Germinal center (tissue), 1 donor: ENCODE measurements at places on chromosomes 6 and 20.

DNA sequence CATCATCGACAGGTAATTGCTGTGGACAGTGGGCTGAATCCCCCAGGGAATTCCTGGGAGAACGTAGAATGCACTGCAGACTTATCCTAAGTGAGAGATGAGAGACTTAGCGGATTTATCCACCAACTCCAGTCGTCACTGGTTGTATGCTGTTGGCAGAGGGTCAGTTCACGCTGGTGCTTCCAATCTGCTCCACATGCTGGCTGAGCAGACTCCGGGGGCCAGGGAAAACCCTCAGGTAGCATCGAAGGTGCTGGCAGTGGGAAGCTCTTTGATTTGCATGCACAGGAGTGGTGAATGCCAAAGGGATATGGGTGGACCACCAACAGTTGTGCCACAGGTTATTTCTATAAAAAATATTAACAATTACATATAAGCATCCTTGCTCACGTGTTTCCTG lies 20.2 kb downstream of the TTLL9 start:
- DNase-seq, result no peak

GRCh38 chr20:57794600-57795341 lies 85.0 kb upstream of the PMEPA1 start:
- DNase-seq, result no peak

DNA sequence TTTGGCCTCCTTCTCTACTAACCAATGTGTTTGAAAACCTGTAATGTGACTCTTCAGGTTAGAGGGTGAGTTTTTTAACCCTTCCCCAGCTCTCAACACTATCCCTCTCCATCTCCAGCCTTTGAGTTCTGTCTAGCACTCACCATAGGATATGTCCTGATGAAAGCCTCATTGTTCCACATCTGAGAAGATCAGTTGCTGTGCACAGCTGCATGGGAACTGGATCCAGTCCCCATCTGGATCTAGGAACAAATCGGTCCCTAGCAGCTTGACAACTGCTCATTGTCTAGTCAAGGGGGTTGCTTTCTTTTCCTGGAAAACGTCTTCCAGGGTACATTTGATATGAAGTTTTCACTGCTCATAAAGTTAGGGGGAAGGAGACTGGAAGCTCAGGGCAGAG lies 45.4 kb upstream of the AGPAT4 start:
- no peak for DNase-seq

- DNase-seq, result no peak
Observed at GRCh38 chr6:147087641-147088040, 116.6 kb upstream of the STXBP5 start.

GRCh38 chr20:31838646-31839292 lies 6.6 kb downstream of the FOXS1 start:
- no peak for DNase-seq

DNA sequence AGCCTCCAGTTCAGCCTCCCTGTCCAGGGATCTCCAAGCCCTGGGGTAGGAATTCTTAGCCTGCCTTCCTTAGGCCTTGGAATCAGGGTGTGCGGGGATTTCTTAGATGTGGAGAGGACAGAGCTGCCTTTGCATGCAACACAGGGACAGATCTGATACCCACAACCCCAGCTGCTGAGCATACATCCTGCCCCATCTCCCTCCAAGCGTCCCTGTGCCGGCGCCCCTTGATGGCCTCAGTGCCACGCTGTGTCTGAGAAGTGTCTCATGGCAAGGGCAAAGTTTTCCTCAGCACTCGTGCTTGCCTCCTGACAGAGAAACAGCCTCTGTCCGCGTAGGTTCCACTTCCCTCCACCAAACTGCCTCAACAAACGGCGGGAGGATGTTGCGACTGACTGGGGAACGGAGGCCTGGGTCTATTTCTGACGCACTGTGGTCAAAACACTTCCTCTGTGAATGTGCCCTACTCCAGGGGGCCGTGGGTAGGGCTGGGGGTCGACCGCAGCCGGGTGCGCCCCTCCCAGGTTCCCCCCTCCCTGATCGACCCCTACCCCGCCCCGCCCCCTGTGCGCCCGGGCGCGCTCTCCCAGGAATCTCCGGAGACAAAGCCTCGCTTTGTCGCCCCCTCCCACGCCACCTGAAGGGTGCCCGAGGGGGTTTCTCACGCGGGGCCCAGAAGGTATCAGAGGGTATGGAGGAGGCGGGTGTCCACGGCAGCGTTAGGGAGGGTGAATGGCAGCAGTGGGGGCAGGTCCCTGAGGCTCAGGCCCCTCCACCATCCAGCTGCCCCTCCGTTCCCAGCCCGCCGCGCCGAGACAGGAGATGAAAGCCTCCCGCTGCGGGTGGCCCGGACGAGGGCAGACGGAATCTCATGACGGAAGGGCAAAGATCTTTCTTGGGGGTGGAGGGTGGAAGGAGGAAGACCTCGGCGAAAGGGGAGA lies 806 bp downstream of the MICAL1 start:
- peak; percentile 78 for DNase-seq

GRCh38 chr6:128925765-128926164 lies 42.8 kb downstream of the LAMA2 start:
- no peak for DNase-seq

GRCh38 chr6:74720923-74721322 lies 484.9 kb downstream of the COL12A1 start:
- no peak for DNase-seq

- no peak for DNase-seq
Observed at GRCh38 chr6:122063076-122063475, 336.4 kb upstream of the HSF2 start.

DNA sequence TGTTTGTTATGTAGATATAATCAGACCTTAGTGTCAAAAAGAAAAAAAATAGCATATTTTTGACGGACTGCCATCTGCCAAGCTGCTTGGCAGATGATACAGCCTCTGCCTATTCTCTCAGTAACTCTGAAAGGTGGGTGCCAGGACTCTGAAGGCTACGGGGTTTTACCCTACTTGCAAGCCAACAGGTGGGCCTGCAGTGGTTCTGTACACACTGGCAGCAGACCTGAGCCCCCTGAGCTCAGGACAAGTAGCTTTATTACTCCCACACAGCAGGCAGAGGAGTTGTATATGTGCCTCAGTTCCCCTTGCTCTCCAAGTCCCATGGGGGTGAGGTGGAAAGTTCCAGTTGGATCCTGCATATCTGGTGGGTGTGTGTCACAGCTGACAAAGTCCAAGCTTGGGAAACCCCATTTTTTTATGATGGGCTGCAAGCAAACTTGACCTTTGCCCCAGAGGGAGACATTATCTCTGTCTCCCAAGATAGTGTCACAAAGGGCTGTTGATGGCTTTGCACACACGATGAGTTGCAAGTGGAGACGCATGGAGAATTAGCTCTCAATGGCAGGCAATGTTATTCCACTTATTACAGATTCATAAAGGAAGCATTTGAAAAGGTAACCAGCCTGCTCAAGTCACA lies 20.5 kb upstream of the AFDN start:
- DNase-seq, result no peak

DNA sequence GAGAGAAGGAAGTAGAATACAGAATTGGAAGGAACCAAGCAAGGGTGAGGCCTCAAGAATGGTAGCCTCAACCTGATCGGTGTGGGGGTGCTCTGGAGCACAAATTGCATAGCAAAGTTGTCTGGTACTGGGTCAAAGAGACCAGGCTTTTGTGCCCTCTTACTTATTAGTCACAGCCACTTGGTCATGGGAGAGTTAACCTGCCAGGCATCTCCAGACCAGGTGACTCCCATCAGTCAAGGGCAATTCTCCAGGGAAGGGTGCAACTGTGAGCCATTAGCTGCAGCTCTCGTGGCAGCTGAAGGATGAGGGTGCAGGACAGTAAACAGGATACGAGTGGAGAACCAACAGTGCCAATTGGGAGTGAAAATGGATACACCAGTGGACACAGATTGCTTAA lies 47.7 kb upstream of the PLCB4 start:
- no peak for DNase-seq

- no peak for DNase-seq
Observed at GRCh38 chr6:142167486-142167885, 20.4 kb downstream of the VTA1 start.

DNA sequence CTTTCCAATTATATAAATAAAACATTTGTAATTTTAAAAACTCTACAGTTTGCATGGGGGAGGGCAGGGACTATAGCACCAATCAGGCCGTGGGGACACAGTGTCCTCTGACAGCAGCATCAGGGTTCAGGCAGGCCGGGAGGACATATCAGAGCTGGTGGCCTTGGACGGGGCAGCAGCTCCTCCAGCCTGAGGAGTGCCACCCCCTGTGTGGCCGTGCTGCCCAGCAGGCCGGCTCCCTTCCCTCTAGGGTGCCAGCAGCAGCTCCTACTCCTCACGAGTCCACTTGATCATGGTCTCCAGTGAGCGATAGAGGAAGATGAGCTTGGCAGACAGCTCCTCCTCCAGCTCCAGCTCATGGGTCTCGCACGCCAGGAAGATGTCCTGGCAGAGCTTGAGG lies 144.0 kb upstream of the PHACTR3 start:
- DNase-seq, result no peak

DNA sequence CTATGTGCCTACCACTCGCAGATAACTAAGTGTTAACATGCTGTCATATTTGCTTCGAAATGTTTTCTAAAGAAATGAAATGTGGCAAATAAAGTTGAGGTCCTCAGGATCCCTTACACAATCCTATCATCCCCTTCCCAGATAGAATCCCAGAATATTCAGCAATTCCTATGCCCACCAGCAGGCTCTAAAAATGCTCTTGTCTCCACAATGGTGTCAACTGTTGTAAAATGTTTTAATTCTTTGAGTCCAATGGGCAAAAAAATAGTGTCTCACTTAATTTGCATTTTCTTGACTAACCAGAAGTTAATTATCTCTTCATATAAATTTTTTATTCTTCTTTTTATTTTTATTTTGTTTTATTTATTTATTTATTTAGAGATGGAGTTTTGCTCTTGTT lies 103.9 kb upstream of the MAP7 start:
- DNase-seq, result no peak

DNA sequence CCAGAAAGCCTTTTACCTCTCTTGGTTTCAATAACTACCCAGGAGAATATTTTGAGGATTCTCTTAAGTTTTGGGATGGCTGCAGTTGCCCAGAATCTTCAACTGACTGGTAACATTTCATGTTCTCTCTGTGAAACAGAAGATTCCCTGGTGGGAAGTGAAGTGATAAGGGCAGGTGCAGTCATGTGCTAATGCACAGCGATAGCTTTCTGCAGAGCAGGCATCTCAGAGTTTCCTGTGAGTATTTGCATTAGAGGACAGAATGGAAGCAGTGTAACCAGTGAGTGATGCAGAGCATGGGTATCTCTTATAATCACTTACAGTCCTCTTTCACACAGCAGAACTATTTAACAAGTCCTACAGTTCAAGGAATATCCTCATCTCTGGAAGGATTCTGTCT lies 76.1 kb downstream of the HCRTR2 start:
- DNase-seq, result no peak

GRCh38 chr6:165002866-165003265 lies 306.5 kb downstream of the C6orf118 start:
- no peak for DNase-seq

DNA sequence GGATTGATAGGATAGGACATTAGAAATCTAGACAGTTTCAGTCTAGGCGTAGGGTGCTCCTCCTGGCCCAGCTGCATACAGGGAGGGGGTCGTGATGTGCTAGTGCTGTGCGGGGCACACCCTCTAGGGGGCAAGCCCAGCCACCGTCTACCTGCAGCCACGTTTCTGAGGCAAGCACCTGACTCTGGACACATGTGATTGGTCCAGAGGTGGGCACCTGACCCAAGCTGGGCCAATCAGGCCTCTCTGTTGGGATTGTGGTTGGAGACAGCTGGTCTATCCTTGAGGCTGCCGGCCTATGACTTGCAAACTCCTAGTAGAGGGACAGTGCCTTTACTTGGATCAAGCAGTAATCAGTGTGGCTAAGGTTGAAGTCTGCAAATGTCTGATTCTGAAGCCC lies 317.1 kb downstream of the BMP7 start:
- no peak for DNase-seq

DNA sequence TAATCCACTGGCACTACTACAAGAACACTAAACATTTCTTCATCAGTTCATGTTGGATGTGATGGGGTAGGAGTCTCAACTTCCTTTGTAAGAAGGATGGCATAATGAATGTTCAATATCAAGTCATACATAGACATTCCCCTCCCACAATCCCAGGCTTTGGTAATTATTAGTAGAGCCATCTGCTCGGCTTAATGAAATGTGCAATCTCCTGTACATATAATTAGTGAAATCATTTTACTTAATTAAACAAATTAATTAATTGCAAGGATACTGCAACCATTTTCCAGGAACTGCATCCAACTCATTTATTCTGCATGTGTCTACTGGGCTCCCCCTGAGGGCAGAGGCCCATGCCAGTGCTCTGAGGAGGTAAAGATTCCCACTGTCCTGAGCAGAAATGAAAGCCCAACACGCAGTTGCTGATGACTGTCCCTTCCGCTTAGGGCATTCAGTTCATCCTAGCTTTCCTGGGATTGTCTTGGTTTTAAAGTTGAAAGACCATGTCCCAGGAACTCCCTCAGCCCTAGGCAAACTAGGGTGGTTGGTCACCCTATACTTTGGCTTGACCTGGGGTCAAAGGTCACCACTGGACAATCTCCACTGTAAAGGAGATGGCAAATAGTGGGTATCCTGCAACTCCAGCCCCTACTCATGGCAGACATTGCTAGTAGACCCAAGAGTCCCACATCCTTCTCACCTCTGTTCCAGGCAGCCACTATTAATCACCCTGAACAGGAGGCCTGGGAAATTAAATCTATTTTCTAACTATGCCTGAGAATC lies 109.8 kb downstream of the TRERF1 start:
- no peak for DNase-seq

DNA sequence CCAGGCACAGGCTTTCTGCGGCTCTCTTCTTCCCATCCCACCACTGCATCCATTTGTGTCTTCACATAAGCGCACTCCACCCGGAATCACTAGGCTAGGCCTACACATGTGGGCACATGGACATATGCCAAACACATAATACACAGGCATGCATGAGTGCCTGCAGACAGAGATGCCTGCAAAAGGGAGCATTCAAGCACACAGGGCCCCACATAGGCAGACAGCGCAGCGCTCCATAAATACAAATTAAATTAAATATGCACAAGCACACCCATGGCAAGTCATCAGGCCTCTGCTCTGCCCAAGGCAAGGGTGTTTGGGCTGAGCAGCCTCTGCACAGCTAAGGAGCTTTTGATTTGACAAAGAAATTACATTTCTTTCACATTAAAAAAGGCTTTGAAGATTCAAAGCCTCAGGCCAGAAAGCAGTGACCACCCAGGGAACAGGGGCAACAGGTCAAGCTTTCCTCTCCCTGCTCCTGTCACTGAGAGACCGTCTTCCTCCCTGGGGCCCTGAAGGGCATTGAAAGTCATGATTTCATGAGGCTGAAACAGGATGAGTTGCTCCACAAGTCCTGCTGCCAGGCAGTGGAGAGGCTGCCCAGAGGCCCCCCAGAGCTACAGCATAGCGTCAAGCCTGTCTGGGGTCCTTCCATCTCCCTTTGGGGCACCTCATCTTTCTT lies 134.2 kb upstream of the LRFN2 start:
- DNase-seq, result no peak

DNA sequence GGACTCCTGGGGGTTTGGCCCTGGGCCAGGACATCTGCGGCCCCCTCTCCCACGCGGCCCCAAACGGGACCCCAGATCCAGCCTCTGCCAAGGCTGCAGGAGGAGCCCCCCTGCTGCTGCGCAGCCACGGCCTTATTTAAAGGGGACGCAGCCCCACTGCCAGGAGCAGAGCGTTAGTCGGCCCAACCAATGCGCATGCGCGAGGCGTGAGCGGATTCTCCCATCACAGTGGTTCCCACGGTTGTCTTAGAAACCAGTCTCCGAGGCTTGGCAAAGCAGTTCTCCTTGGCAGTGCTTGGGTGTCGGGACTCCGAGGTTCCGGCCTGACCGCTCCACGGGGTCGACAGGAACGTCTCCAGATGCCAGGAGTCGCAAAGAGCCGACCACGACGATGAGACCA lies 288.3 kb upstream of the ZNF337 start:
- DNase-seq, result peak; percentile 14

GRCh38 chr6:16967470-16967817 lies 134.4 kb upstream of the STMND1 start:
- no peak for DNase-seq
